Pons (tissue), 1 donor: ENCODE measurements at places on chromosomes 11 and 22.

DNA sequence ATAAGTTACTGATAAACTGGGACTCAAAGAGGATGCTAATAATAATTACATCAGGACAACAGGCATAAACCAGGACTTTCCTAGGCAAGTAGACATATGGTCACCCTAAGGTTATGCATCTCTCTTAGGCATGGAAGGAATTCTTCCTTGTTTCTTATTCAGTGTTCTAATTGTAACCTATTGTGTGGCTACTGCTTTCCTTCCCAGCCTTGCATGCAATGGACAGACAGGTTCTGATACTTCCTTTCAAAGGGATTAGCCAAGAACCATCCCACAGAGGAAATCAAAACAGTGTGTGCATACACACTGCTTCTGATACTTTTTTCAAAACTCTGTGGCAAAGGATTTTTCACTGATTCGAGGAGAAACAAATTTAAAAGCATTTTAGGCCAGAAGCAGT lies 48.3 kb downstream of the RRAS2 start:
- DNase-seq, result no peak

- no peak for DNase-seq
Observed at GRCh38 chr22:40193429-40194421, 16.0 kb downstream of the TNRC6B start.

DNA sequence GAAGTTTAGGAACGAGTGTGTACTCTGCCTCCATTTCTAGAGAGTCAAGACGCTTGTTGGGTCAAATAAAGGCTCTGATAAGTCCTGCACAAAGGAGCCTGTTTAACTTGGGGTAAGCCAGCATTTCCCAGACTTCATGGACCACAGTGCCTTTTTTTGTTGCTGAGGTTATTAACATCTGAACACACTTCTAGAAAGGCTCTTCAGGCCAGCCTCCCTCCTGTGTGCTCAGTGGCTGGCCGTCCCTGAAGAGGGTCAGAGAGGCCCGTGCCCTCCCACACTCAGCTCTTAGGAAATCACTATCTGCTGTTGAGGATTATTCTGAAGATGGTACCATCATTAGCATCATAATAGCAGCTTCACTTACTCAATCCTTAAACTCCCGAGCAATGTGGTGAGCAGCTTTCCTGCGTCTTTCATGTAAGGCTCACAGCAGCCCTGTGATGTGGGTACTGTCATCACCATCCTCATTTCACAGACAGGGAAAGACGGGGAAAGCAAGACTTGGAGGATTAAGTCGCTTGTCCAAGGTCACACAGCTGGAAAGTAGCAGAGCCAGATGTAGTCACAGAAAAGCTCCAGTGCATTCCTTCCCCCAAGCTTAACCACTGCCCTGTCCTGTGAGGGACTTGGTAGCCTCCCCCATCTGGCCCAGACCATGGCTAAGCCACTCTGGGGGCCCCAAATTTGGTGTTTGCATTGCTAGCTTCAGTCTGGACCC lies 71.3 kb downstream of the TSPAN18 start:
- no peak for DNase-seq

DNA sequence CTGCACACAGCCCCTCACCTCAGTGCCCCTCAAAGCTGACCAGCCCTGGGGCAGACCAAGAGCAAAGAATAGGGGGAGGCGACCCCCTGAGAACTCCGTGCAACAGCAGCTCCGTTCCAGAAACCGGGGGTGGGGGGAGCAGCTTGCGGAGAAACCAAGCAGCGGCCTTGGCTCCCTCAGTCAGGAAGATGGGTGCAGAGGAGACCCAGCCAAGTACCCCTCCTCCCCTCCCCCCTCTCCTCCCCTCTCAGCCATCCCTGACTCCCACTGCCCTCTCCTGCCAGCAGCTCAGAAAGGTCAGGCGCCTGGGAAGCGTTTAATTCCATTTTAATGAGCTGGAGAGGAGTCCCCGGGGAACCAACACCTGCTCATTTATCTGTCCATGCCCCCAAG lies 78.9 kb downstream of the PDE2A start:
- DNase-seq, result no peak

DNA sequence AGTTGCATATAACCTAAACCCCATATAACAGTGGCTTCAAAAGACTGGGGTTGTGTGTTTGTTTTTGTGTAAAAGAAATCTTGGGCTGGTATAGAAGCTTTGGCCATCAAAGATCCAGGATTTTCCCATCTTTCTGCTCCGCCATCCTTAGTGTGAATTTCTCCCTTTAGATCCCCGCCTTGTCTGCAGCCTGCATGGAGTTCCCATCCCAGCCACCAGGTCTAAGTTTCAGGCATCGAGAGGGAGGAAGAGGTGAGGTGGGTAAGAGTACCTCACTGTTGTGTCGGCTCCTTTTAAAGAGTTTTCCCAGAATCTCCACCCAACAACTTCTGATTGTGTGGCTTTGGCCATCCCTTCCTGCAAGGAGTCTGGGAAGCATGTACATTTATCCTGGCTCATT lies 195.5 kb upstream of the SORL1-AS1 start:
- DNase-seq, result no peak

GRCh38 chr11:126497581-126498122 lies 142.2 kb downstream of the ST3GAL4 start:
- DNase-seq, result no peak

DNA sequence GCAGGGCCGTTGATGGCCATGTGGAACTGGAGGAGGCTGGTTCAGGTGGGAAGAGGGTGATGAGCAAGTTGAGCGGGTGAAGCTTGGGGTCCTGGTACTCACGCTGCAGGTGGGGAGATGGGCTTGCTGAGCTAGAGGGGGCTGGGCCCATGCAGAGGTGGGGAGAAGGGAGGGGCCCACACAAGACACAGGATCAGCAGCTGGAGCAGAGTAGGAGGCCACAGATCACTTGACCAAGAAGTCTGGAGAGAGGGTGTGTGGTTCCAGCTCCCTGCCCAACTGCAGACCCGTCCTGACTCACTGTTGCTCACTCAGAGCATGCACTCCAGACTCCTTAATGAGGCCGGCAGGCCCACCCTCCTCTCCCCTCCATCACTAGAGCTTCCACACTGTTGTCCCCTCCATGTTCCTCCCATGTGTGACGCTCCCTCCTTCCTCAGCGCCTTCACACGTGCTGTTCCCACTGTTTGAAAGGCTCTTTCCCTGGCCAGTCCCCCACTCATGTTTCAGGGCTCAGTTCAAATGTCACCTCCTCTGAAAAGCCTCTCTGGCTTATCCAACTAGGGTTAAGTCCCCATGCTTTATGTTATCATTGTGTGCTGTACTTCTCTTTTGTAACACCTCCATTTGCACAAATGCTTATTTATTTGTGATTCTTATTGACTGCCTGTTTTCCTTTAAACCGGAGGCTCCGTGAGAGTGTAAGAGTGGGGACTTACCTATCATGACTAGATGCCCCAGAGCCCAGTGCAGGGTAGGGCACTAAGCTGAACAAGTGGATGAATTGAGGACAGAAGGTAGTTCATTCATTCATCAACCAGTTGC lies 2.3 kb downstream of the CCDC86 start:
- DNase-seq, result no peak

DNA sequence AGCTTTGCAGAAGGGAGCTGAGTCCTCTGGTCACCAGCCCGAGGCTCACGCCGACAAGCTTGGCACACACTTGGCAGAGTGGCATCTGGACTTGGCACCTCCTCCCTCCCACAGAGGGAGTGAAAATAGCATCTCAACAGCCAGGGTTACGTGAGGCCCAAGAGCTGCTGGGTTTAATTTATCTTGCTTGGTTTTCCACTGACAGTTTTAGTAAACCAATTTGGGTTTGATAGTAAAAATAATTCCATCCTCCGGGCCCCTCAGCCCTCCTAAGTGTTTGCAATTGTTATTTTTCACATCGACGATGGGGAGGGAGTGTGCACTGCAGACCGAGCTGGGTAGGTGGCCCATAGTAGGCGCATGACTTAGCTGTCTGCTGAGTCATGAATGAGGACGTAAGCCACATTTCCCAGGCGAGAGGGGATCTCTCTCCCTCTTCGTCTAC lies 107.6 kb upstream of the ASPHD2 start:
- DNase-seq, result no peak

GRCh38 chr11:68798221-68798813 lies 43.4 kb downstream of the CPT1A start:
- no peak for DNase-seq

- DNase-seq, result no peak
Observed at GRCh38 chr11:2549491-2549875, 104.7 kb downstream of the KCNQ1 start.

- no peak for DNase-seq
Observed at GRCh38 chr11:56706486-56706885, 7.6 kb downstream of the OR9G1 start.
